ENCODE measurements at places on chromosomes 12 and 14.

DNA sequence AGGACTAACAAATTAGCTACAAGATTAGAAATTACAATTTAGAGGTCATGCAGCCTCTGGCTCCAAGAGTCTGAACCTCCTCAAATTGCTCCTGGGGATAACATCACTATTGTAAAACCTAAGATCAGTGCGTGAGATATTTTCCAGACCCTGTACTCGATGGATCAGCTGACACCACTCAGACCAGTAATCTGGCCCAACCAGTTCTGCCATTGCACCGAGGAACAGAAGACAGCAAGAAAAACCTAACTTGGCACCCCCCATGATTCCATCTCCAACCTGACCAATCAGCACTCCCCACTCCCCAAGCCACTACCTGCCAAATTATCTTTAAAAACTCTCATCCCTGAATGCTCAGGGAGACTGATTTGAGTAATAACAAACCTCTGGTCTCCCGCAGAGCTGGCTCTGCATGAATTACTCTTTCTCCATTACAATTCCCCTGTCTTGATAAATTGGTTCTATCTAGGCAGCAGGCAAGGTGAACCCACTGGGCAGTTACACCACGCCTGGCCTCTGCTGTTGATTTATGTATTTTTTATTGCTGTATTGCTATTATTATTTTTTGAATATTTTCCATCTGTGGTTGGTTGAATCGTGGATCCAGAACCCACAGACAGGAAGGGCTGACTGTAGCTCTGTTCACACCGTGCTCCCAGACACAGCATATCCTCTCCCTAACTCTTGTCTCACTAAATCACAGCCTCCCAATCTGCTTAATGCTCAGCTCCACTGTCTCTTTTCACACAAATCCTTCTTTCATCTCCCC lies 9.2 kb downstream of the HEBP1 start:
- DNase-seq, result no peak

GRCh38 chr12:82176761-82177490 lies 181.3 kb downstream of the CCDC59 start:
- no peak for DNase-seq

DNA sequence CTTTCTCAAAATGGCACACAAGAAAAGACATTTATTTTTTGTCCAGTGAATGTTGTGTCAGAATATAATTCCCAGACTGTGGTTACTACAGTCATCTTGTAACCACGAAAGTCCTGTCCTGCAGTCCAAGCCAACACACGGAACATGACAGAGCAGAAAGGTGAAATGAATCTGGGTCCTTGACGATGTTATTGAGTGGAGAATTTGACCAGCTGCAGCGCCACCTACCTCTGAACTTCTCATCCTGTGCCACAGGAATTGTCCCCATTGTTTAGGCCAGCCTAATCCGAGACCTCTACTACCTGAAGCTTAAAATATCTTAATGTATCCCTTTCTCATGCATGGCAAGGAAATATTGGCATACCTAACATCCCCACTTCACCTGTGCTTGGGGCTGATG lies 64.1 kb upstream of the OTX2 start:
- DNase-seq, result no peak

GRCh38 chr14:78752518-78753188 lies 582.5 kb downstream of the NRXN3 start:
- DNase-seq, result no peak

DNA sequence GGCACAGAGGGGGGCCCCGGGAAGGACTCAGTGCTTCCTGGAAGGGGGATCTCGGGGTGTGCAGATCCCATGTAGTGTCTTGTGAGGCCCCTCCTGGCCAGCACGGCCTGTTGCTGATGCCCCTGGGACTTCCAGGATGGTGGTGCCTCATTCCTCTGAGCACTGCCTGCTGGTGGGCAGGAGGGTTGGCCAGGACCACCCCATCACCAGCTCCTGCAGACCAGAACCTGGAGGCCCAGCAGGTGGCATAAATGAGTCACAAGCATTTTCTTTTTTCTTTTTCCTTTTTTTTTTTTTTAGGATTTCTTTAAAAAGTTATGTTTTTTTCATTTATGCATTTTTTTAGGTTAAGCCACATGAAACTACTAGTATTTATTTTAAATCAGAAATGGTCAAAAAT lies 8.0 kb downstream of the MMP17 start:
- DNase-seq, result no peak

- DNase-seq, result no peak
Measured at GRCh38 chr12:95169368-95169767, 47.9 kb downstream of the FGD6 start.

GRCh38 chr12:6195665-6196535 lies 4.3 kb upstream of the CD9 start:
- DNase-seq, result peak; percentile 70

GRCh38 chr12:121812320-121812871 lies 8.6 kb downstream of the SETD1B start:
- no peak for DNase-seq

DNA sequence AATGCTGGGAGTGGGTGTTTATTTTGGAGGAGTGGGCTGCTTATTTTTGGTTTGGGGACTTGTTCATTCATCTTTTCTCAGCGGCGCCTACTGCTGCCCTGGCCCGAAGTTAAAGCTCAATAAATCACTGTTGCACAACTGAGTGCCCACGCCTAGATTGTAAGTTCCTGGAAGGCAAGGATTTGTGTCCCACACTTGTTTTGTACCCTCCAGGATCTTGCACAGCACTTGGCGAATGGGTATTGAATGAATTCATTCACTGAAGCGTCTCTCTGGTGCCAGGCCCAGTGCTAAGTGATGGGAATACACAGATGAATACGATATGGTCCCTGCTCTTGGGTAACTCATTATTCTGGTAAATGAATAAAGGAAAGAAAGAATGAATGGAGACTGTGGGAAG lies 153.3 kb upstream of the PARP11 start:
- DNase-seq, result no peak

DNA sequence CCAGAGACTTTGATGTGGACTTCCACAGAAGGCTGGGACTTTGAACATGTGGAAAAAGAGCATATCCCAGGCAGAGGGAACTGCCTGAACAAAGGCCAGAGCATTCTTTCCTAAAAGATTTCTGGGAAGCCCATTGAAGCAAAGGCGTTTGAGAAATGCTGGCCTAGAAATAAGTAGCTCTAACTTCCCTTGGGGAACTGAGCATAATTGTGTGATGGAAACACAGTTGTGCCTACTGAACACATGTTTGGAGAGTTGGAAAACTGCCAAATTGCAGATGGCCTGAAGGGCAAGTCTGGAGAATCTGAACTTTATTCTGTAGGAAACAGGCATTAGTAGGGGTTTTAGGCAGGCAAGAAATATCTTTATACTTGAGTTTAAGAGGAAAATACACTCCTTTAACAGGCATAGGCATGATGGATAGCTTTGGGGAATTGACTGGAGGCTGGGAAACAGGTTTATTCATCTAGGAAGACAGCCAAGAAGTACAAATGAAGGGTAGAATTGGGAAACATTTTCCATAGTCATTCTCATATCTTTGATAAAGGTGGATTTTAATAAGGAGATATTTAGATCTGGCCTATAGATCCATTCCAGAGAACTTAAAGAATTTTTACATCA lies 134.1 kb downstream of the TPH2 start:
- DNase-seq, result no peak

DNA sequence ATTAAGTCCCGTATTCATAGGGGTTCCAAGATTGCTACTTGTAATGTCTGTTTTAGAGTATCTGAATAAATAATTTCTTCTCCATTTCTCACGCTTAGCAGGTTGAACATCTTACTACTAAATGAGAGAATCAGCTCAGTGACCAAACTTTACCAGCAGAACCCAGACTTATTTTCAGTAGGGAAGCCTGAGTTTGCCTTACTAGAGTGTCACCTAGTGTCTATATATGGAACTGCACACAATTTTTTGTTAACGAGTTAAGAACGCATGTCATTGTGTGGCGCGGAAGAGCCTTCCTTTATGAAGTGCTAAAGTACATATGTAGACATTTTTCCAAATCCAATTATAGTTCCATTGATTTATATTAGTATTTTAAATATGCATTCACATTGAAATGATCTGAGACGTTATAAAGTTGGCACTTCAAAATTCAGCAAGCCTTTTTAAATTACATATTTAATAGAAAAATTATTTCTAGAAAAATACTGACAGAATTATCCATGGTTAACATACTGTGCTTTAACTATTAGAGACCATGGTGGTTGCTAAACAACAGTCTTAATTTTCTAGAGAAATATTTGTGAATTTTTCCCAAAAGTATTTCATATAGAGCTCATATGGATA lies 88.3 kb downstream of the RPS29 start:
- DNase-seq, result no peak

DNA sequence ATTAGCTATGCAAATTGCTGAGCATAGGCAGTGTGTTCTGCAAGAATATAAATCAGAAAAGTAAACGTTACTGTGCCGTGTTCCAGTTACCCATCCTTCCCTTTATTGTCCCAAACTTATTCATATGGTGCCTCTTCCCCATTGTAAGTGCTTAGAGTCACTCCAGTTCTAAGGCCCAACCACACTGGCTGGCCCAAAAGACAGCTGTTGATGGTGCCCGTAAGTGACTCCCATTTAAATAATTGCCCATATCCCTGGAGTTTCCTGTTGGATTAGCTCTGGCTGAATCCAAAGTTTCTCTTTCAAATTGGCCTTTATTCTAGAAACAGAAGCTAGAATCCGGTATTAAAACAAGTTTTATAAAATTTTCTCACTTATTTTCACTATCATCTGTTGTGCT lies 400.1 kb upstream of the DDHD1 start:
- no peak for DNase-seq

- no peak for DNase-seq
Measured at GRCh38 chr12:11630046-11630706, 19.3 kb upstream of the ETV6 start.

- DNase-seq, result no peak
Measured at GRCh38 chr12:6635856-6636531, at the start of gene LPAR5. Gene LPAR5 (minus strand): TSS chr12:6635959. CDS start chr12:6621248, 14,711 bp downstream.

DNA sequence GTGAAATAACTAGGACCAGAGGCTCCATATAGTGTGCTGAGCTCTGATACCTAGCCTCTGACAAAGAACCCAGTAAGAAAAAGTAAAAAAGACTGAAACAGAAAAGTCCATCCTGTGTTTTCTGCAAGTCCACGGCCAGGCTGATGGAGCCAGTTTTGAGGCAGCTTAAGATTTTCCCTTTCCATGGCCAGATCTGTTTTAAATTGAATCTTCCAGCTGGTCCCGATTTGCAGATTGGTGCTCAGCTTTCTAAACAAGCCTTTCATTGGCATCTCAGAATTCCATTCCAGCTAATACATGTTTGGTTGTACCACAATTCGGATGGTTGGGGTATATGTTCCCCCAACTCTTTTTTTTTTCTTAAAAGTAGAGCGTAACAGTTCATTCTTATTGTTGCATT lies 152.0 kb downstream of the DACT1 start:
- no peak for DNase-seq
